Neural crest cell (in vitro differentiated cells): ENCODE measurements at places on chromosomes 16 and 17. TPM values are rescaled to one million over a fixed set of nuclear protein-coding genes. Genes with fewer than 3 reads are reported as not detected.

HASPIN gene
- 22.9 and 24.9 TPM in 2 replicates for total RNA-seq

GUCY2D gene
- total RNA-seq = not detected in 2 replicates

TNP2 gene
- not detected in 2 replicates for total RNA-seq

SEZ6 gene
- total RNA-seq = 0.30 and 0.72 TPM in 2 replicates

GRCh38 chr17:78223765-78224164 is 7.7 kb upstream of the TMEM235 start:
- H3K36me3 ChIP-seq = peaks cover 8% of the 10 kb centered on the region
- H3K27me3 ChIP-seq = peaks cover 4% of the 10 kb centered on the region
- no peak overlapping the region for H3K4me3 ChIP-seq

- no peak overlapping the region for H3K27ac ChIP-seq
- no peak for DNase-seq
- no peaks in the 10 kb centered on the region for H3K27me3 ChIP-seq
- no peak overlapping the region for H3K4me3 ChIP-seq
- H3K36me3 ChIP-seq = no peaks in the 10 kb centered on the region
Measured at GRCh38 chr16:9031107-9031506, 60.3 kb upstream of the HAPSTR1 start.

DNA sequence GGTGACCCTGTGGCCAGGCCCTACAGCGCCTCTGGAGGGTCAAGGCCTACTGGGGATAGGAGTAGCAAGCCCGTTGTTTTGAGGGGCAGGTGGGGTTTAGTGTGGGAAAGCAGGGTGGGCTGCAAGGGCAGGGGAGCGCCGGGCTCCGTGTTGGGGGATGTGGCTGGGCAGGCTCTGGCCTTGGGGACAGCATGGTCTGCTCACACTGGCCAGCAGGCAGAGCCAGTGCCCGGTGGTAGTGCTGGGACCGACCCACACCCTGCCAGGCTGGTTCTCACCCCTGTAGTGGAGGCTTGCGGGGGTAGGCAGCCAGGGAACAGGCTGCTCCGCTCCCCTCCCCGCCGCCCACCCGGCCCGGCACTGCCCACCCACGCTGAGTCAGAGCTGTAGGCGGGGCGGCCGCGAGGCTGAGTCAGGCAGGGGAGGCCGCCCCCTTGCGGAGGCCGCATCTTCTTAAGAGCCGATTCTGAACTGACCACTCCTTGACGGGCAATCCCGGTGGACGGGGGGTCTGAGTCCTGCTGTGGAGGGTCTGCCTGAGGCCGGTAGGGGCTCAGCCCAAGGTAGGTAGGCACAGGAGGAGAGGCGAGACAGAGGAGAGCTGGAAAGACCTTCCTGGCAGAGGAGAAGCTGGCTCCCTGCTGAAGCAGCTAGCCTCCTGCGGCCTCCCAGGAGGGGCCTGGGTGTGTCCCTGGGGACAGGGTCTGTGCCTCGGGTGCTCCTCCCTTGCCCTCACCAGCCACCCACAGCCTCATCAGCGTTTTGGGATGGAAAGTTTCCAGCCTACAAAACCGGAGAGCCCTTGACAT is 62.4 kb downstream of the BAIAP2 start:
- no peak overlapping the region for H3K4me3 ChIP-seq
- H3K27me3 ChIP-seq = no peaks in the 10 kb centered on the region
- H3K27ac ChIP-seq = peak overlapping the region; percentile 89
- peak; percentile 77 for DNase-seq
- peaks cover 47% of the 10 kb centered on the region for H3K4me1 ChIP-seq

GRCh38 chr17:49836111-49837030 is 11.5 kb downstream of the TAC4 start:
- H3K4me1 ChIP-seq = no peaks in the 10 kb centered on the region
- H3K27ac ChIP-seq = no peak overlapping the region
- no peaks in the 10 kb centered on the region for H3K27me3 ChIP-seq
